ENCODE measurements at places on chromosomes 4 and X. TPM values are rescaled to one million over a fixed set of nuclear protein-coding genes. Genes with fewer than 3 reads are reported as not detected.

The ARMCX2 gene
- total RNA-seq, result 2.7 TPM

The LRIT3 gene
- 0.38 TPM for total RNA-seq

- no peak for DNase-seq
Measured at GRCh38 chr4:102787096-102787881, 26.5 kb upstream of the MANBA start.

The F8A2 gene
- total RNA-seq, result not detected

- no peak for DNase-seq
Measured at GRCh38 chrX:115525486-115525885, 35.5 kb upstream of the PLS3 start.

DNA sequence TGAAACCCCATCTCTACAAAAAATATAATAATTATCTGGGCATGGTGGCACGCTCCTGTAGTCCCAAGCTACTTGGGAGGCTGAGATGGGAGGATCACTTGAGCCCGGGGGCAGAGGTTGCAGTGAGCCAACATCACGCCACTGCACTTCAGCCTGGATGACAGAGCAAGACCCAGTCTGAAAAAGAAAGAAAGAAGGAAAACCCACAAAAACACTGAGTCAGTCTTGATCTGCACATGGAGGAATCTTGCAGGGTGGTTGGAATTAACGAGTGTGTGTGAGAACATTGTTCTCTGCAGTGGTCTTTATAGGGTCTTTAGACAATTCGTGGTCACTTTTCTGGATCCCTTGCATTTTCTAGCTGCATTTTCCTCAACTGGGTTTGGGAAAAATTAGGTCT lies 23.2 kb downstream of the ADD1 start:
- no peak for DNase-seq

The PASD1 gene
- total RNA-seq, result not detected

DNA sequence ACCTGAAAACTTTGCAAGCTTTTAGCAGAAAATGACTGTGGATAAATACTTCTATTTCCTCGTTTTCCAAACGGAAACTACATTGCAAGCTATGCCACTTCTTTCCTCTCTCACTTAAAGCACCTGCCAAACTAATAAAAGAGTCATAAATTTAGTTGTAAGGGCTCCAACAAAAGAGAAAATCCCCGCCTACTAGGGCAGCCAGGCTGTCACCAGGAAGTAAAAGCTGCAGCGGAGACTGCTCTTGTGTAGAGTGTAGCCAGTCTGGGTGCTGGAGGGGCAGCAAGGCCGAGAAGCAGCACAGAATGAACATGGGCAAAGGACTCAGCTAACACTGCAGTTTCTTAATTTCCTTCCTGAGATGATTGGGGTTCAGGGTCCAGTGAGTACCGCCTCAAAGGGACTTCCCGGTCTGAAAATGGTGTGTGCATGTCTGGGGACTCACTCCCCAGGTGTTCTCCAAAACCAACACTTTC lies 89.3 kb upstream of the MAML3 start:
- DNase-seq, result no peak
